ENCODE measurements at places on chromosomes 3 and 15. TPM values are rescaled to one million over a fixed set of nuclear protein-coding genes. Genes with fewer than 3 reads are reported as not detected.

DNA sequence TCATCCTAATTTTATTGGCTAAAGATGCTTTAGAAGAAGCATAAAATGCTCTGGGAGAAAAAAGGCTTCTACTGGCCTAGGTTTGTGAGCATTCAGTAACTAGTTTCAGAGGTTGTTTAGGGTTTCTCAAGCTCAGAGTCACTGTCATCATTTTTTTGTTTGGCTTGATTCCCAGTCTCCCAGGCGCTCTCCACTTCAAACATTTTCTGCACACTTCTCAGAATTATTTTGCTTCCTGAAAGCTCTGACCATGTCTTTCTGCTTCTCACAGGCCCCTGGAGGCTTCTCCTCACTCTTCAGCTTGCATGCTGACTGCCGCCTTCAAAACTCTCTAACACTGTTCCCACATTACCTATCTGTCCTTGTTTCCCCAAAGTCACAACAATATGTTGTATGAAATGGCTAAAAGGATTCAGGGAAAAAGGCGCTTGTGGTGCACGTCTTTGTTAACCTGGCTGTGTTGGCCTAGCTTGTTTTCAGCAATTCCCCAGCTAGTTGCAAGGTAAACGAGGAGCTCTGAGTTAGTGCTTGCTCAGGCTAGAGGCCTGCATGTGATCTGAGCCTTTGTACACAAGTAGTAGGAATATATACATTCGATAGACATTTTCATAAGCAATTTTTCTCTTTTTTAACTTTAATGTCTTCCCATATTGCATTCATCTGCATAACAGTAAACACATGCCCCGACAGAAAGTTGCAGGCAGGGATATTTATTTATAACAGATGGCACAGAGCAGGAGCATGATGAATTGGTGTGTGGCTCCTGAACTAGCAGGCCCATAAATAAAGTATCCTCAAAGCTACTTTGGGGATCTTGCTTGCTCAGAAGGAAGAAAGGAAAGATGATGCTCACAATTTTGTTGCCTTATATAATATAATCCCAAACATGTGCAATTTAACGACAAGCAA is 129.2 kb upstream of the DPH6 start:
- no peak for DNase-seq

- no peak for DNase-seq
Observed at GRCh38 chr15:65804252-65804931, 12.3 kb upstream of the DENND4A start.

GRCh38 chr3:129224984-129225393 is 24.4 kb upstream of the COPG1 start:
- no peak for DNase-seq

DNA sequence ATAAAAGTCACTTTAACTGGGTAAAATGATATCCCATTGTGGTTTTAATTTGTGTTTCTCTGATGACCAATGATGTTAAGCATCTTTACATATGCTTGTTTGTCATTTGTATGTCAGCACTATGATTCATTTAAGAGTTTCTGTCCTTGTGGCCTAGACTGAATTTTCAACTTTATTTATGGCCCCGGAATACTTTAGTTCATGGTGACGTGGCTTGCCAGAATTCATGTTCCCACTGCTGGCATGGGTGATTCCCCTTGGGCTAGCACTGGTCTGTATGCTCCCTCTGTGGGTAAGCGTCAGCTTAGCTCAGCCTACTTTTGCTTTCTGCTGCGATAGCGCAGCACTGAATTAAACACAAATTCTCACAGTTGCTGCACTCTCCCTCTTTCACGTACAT is 436.3 kb upstream of the SGO1 start:
- no peak for DNase-seq

DNA sequence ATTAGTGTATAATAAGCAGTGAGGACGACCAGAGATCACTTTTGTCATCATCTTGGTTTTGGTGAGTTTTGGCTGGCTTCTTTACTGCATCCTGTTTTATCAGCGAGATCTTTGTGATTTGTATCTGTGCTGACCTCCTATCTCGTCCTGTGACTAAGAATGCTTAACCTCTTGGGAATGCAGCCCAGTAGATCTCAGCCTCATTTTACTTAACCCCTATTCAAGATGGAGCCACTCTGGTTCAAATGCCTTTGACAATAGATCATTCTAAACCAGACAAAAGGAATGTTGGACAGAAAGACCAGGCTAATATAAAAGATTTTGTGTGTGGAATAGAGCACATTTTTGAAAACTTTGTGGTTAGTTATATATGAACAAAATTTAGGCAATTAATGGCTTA is 618.5 kb upstream of the BCHE start:
- DNase-seq = no peak

DNA sequence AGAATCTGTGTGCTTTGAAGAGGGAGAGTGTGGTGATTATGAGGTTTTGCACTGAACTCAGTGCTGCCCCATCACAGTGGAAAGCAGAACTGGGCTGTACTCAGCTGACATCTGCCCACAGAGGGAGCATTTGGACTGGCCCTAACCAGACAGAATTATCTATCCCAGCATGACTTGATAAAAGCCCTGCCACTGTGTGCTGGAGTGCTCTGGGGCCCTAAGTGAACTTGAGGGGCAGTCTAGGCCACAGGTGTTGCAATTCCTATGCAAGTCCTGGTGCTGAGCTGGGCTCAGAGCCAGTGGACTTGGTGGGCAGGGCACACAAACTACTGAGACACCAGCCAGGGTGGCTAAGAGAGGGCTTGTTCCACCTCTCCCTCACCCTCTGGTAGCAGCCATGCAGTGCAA is 269.2 kb upstream of the CTNNB1 start:
- no peak for DNase-seq

DNA sequence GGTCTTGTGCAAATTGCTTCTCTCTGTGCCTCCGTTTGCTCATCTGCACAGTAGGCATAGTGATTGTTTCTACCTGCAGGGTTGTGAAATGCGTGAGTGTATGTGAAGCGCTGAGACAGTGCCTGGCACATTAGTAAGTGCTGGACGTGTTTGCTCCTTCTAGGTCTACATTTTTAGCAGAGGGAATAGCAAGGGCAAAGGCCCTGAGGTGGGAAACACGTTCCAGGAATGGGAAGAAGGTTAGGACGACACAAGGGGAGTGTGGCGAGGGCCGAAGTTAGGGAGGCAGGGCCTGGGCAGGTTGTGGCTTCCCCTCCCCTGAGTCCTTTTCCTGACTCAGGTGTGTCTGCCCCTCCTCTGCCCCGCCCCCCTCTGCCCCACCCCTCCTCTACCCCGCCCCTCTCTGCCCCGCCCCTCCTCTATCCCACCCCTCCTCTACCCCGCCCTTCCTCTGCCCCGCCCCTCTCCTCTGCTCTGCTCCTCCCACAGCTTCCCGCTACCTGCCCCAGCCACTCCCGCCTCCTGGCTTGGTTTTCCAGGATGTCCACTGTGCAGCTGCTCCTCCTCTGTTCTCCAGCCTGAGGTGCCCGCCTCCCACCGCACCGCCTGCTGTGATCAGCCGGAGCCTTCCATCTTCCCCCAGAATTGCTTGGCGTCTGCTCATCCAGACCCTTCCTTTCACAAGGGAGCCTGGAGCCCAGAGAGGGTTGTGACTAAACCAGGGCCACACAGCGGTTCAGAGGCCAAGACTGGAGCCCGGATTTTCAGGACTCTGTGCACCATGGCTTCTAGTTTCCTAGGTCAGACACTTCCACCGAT is 31.1 kb upstream of the SMAD6 start:
- DNase-seq = peak; percentile 86

GRCh38 chr3:141797819-141798447 is 34.7 kb downstream of the GRK7 start:
- no peak for DNase-seq

DNA sequence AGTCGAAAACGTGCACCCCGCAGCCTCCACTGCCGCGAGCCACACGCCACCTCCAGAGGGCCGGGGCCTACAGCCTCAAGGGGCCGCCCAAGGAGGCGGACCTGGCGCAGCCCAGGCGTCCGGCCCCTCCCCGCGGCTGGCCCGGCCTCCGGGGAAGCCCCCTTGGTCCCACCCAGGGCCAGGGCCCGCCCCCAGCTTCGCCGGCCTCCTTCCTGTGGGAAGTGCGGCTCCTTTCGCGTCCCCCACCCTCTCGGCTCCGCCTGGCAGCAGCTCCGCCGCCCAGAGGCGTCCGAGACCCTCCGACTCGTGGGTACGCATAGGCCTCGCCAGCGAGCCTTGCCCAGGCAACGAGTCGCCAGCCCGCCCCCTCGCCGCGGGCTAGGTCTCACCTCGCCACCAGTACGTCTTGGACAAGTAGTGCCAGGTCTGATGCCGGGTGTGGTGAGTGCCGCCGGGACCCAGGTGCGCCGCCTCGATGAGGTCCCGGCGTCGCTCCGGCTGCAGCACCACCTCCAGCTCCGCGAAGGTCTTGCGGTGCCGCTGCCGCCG is 642 bp downstream of the ZBTB11 start:
- DNase-seq = peak; percentile 84

- no peak for DNase-seq
Observed at GRCh38 chr3:74057169-74057568, 432.4 kb upstream of the PDZRN3 start.

Gene ZNF80
- not detected for total RNA-seq

Gene GFM1
- 45.3 TPM for total RNA-seq
